ENCODE measurements at places on chromosomes 12 and 14.

DNA sequence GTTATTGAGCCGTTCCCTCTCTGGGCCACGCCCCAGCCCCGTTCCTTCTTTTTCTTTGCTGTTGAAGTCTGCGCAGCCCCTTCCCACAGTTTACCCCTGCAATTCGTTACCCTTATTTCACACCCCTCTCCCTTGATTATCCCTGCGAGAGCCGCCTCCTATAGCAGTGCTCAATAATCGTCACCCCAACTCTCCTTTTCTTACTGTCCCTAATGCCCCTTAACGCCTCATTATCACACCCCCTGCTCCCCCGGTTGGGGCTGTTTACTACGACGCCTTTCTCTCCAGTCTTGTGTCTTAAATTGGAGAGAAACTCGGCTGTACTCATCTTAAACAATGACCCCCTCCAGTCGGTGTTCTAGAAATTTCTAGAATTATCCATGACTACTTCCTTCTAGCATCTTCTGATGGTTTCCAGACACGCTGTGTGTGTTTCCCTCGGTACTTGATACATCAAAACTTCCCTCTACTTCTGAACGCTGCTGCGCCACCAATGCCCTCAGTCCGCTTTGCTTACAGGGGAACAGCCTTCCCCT is 713 bp upstream of the FBXL14 start:
- DNase-seq = no peak

GRCh38 chr14:99321236-99321925 is 49.4 kb upstream of the BCL11B start:
- no peak for DNase-seq

- DNase-seq = no peak
These were observed 67.7 kb upstream of the CD163 start for GRCh38 chr12:7571257-7571656.

DNA sequence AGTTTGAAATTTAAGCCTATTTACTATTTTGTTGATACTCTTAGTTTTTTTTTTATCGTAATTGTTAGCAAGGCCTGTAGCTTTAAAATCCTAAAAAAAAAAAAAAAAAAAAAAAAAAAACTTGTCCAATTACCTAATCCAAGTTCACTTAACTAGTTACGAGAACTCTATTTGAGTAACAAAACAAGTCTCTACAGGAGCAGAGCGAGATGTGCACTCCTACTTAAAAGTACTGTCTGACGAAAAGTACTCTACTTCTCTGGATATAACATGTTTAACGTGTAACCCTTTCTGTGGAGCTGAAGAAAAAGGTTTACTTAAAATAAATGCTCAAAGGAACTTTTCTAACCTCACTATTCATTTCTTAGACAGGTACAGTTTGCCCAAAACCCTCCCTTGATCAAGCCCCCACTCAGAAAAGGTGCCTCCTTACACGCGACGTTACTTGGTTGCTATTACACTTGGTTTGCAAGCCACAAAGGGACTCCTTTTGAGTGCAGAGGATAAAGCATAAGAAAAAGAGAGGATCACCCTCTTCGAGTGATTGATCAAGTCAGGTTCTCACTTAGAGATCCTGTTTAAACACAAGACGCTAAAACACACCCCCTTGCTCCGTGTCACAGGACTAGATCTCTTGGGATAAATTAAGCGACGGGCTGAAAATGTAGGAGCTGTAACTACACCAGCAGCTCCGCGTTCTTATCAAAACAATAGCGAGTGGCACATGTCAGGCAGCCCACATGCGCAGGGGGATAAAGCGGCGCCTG is 2.2 kb downstream of the BAZ1A start:
- no peak for DNase-seq

DNA sequence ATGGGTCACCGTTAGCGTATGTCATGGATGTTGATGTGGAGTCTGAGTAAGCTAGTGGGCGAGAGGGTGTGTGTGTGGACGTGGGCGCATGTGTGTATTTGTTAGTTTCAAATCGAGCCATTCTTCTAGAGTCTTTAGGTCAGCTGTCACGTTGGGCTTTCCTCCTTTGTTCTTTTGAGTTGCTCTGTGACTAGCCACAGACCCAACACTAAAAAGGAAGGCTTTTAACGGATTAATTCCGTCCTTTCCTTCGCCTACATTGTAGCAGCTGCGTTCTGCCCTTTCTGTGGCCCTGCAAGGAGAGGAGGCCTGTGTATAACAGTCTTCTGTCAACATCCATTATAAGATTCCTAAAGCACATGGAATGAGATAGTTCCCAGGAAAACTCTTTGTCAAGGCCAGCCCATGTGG is 117.2 kb upstream of the DNM1L start:
- no peak for DNase-seq

- no peak for DNase-seq
These were observed 52.2 kb downstream of the SPPL3 start for GRCh38 chr12:120851944-120852343.

DNA sequence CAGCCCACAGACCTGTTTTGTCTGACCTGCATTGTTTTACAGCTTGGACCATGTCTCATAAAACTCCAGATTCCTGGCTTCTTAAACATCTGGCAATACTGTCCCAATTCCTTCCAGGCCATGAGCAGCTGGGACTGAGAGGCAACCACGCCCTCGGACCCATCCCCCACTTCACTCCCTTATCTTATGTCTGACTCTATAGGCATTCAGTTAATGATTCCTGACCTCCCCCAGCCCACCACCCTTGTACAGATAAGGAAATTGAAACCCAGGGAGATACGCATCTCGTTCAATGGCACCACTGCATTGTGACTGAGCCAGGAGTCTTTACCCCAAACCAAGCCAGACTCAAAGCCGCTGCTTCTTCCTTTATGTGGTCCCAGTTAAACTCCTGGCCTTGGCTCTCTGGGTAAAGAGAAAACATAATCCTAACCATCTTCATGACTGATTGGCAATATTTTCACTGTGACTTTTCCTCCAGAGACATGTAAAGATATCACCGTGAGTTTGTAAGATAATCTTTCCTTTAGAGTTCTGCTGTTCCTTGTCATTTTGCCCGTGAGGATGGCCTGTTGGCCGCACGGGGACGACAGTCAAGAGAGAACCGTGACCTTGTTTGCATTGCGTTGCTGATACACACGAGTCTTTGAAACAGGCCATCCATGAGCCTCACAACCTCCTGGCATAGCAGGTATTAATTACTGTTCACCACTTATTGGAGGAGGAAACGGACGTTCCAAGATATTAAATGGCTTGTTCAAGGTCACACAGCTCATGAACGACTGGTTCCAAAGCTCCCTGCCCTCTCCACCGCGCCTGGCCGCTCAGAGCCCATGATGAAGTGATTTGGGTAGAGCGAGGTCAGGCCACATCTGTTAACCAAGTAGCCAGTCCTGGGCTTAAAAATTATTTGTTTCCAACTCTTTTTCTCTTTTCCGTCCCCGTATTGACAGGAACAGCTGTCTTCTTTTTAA is 39.4 kb downstream of the MAP1LC3B2 start:
- DNase-seq = no peak

DNA sequence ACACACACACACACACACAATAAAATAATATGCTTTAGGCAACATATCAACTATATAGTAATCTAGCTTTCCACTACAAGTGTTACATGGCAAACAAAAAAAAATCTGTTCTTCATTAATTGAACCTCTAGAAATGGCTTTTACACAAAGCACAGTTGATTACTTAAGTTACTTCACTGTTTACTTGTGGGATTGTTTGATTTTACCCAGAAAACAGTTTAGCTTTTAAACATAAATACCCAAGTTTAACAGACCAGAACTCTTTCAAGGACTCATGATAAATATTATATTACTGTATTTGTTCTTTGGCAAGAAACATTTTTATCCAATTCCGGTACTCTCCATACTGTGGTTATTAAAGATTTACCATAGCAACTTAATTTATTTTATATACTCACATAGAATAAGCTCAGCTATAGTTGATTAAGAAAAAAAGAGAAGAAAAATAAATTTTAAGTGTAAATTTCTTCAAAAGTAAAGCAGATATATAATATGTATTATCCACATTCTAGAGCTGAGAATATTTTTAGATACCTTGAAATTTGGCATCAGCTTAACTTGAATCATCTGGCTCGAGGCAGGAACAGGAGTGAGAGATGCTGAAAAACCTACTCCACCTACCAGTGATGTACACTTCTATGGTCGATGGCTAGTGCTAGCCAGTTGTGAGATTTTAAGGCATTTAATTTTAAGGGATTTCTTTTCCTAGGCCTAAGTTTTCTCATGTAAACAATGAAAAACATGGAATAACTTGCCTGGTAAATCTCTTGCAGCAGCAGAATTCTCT is 126.0 kb downstream of the BTG1 start:
- no peak for DNase-seq

DNA sequence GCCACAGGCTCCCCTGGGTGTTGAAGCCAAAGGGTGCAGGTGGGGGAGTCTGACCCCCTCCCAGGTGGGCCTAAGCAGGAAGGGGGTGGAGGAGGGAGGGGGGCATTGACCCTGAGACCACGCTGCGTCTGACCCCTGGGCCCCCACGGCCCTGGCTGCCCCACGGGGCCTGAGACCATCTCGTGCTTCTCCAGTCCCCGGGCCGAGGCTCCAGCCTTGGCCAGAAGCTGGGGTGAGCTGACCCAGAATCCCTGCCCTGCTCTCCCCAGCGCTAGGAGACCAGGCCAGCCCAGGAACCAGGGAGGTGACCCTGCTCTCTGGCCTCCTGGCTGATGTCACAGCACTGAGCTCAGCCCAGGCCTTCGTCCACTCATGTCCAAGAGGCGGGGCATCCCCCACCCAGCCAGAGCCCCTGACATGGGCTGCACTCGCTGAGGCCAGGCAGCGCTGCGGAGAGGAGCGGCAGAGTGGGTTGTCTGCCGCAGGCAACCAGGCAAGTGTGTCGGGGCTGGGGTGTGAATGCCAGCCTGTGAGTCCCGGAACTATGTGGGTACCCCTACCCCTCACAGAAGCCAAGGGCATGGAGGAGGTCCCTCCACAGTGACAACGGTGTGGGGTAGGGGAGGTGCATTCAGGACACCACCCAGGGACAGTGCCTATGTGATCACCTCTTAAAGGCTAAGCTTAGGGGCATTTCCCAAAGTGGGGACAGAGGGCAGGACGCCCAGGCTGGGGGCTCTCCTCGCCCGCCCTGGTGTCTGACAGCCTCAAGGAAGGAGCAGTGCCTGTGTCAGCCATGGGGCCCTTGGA is 6.3 kb downstream of the TRMT61A start:
- DNase-seq = no peak

- no peak for DNase-seq
These were observed 669 bp upstream of the WSCD2 start for GRCh38 chr12:108128221-108129016.

- DNase-seq = no peak
These were observed 1.1 kb downstream of the TPI1 start for GRCh38 chr12:6868211-6869048.

- no peak for DNase-seq
These were observed 89.3 kb downstream of the FIGNL2 start for GRCh38 chr12:51759175-51759574.

Measured in SW480 (cell line).